ENCODE measurements at places on chromosomes 2 and 18.

DNA sequence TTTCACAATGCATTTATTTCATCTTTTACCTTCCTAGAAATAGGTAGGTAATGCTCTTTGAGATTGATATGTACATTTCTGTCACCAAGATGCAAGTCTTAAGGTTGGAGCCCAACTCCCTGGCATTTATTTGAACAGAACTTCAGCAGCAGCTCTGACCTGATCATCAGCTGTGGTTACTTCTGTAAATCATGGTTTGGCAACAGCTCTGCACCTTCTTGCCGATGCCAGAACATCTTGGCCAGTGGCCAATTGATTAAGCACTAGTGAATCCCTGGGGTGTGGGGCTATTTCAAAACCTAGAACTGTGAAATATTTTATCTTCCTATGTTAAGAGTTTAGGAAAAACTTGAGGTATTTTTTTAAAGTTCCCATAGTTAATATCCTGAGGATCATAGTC is 124.8 kb upstream of the NYAP2 start:
- DNase-seq, result no peak

- peak; percentile 51 for DNase-seq
These were observed 30.3 kb downstream of the SPOPL start for GRCh38 chr2:138531913-138532312.

DNA sequence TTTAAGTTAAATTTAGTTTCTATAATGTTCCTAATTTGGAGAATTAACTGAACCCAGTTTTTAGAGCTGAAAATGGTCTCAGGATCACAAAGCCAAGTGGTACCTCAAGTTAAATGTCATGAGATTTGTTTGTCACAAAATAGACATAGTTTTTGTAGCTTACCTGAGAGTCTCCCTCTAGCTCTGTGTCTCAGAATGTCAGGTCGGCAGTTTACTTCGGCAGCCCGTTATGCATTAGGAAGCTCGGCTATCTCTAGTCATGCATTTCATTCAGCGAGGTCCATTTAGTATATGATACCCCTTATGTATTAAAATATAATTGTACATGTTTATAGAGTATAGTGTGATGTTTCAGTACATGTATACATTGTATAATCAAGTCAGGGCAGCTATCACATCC is 155.6 kb downstream of the EML6 start:
- peak; percentile 26 for DNase-seq

- no peak for DNase-seq
These were observed 147.7 kb downstream of the PPP1R1C start for GRCh38 chr2:182133195-182133891.

DNA sequence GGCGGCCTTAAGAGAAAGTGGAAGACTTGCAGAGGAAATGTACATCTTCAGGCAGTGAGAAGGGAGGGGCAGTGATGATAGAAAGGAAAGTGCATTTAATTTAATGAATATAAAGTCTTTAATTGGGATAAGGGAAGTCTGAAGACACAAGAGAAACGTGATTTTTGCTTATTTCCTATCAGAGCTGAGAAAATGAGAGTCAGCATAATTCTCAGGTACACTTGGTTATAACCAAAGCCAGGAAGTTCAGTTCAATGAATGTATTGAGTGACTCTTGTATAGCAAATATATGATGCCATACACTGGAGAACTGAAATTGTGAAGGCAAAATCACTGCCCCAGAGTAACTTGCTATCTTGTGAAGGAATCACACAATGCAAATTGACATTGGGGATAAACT is 256.3 kb downstream of the LRRTM1 start:
- no peak for DNase-seq

GRCh38 chr2:120583121-120583520 is 152.5 kb upstream of the GLI2 start:
- no peak for DNase-seq

DNA sequence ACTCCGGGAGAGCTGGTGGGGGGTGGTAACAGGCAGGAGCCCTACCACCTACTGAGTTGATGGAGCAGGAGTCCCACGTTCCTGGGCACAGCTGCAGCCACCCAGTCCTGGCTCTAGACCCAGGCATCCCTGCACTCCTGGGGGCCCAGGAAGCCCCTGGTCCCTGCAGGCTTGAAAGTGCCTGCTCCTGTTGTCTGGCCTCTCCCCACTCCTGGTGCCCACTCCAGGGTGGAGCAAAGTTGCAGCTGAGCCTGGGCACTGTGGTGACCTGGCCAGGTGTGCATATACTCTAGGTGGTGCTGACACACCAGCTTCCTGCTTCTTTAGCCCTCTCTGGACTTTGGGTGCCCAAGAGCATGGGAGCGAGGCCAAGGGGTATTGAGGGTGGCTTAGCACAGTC is 119.0 kb upstream of the SLC38A11 start:
- DNase-seq, result no peak

DNA sequence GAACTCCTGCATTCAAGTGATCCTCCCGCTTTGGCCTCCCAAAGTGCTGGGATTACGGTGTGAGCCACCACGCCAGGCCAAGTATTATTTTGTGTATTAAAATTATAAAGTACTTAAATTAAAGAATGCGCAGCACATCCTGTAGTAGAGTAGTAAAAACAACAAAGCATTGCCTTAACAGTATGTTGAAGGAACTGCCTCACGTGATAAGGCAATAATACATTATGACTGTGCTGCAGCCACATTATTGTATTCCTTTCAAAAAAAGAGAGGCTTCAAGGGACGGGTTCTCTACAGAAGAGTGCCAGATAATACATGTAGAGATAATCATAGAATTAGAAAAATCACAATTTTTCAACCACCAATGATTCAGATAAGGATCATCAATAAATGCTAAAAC is 33.7 kb downstream of the C2orf76 start:
- no peak for DNase-seq

DNA sequence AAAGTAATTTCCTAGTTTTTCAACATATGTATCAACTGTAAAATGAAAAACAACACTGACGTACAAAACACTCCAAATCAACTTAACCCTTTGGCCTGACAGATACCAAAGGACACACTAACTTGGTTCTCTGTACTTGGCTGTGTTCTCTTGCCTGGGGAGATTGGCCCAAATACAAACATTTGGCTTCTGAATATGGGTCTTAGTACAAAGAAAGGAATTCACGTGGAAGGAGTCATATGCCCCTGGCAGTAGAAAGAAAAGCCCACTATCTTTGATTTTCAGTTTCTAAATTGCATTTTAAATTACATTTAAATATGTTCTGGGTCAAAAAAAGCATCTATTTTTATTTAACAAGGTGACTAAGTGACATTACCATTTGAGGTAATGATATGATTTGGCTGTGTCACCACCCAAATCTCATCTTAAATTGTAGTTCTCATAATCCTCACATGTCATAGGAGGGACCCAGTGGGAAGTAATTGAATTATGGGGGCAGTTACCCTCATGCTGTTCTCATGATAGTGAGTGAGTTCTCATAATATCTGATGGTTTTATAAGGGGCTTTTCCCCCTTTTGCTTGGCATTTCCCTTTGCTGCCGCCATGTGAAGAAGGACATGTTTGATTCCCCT is 153.6 kb upstream of the CCDC195 start:
- no peak for DNase-seq

- no peak for DNase-seq
These were observed 61.9 kb downstream of the MEIS1 start for GRCh38 chr2:66496670-66497420.

GRCh38 chr2:158189526-158189925 is 87.8 kb downstream of the UPP2 start:
- no peak for DNase-seq

GRCh38 chr2:118492335-118492734 is 355.1 kb downstream of the EN1 start:
- peak; percentile 68 for DNase-seq

DNA sequence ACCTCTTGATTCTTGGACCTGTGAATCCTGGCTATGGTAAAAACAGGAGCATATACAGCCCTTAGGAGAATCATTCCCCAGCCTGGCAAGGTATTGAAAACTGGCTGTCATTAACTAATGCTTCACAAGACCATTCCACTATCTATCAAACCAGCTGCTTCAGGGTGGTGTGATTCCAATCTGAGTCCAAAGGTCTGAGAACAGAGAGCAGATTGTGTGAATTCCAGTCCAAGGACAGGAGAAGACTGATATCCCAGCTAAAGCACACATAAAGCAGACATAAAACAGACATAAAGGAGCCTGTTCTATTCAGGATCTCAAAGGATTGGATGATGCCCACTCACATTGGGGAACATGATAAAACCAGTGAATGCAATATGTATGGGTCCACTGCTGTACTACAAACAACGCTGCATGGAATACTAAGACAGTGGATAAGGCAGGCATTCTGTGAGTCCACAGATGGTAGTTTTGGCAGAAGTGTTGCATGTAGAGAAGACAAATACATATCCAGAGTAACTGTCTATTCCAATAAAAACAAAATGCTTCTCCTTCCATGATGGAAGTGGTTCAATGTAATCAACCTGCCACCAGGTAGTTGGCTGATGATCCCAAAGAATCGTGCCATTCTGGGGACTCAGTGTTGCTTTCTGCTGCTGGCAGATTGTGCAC is 363.9 kb downstream of the KCNJ3 start:
- no peak for DNase-seq

- DNase-seq, result no peak
These were observed 236.8 kb downstream of the EPHA4 start for GRCh38 chr2:221335219-221335752.

- DNase-seq, result no peak
These were observed 233.6 kb upstream of the NRXN1 start for GRCh38 chr2:51265539-51265938.

GRCh38 chr2:177588671-177589070 is 196.1 kb downstream of the AGPS start:
- no peak for DNase-seq

DNA sequence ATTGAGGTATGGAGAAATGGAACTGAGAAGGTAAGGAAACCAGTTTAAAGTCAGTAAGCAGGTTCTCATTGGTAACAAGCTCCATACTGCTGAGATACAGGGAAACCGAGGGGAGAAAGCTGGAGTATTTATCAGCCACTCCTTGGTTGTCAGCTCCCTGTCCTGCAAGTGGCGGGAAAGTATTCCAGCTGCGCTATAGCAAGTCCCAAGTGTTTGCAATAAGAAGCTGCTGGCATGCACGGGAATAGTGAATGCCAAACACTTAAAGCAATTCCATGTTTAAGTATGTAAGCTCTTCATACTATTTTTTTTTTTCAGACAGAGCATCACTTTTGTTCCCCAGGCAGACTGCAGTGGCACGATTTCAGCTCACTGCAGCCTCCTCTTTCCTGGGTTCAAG is 1601.1 kb downstream of the SUCLG1 start:
- DNase-seq, result no peak

DNA sequence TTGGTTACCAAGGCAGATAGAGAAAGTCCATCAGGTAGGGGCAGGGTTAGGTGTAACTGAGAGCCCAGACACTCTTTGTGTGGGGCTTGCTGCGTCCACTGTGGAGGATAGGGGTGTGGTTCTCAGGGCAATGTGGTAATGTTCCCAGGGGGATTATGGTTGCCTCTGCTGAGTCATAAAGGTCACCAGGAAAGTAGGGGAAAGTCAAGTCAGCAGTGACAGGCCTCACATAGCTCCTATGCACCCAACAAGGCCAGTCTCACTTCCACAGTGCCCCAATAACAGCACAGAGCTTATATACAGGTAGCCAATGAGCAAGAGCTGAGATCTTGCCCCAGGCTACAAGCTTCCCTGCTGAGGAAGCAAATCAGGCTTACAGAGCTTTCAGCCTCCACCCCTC is 1438.0 kb upstream of the ZEB2 start:
- DNase-seq, result no peak

GRCh38 chr2:2793514-2793913 is 462.4 kb upstream of the MYT1L start:
- DNase-seq, result no peak

DNA sequence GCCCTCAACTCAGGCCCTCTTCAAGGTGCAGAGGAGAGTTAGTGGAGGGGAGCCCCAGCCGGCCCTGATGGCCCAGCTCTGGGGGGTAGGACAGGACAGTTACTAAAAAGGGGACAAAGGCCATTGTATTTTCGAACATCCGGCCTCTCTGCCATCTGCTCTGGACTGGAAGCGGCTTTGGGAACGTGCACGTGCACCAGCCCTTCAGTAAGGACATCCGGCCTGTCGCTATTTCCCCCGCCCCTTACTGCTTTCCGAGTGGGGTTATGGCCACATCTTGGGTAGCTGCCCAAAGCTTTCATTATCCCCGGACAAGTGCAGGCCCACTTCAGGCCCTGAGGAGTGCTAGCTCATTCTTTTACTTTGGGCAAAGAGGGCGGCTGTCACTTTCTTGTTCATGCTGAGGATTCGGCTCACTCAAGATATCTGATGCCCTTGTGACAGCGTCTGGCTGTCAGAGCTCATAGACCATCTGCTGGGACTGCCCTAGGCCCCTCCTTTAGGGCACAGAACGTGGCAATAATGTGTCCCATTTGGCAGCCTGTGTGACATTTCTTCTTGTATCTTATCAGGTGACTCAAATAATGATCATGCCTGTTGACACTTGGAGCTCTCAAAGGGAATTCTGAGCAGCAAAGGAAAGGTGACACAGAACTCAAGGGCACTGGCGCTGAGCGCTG is 17.5 kb downstream of the SLC4A3 start:
- DNase-seq, result no peak

GRCh38 chr2:236943068-236943467 is 142.6 kb upstream of the COPS8 start:
- no peak for DNase-seq

DNA sequence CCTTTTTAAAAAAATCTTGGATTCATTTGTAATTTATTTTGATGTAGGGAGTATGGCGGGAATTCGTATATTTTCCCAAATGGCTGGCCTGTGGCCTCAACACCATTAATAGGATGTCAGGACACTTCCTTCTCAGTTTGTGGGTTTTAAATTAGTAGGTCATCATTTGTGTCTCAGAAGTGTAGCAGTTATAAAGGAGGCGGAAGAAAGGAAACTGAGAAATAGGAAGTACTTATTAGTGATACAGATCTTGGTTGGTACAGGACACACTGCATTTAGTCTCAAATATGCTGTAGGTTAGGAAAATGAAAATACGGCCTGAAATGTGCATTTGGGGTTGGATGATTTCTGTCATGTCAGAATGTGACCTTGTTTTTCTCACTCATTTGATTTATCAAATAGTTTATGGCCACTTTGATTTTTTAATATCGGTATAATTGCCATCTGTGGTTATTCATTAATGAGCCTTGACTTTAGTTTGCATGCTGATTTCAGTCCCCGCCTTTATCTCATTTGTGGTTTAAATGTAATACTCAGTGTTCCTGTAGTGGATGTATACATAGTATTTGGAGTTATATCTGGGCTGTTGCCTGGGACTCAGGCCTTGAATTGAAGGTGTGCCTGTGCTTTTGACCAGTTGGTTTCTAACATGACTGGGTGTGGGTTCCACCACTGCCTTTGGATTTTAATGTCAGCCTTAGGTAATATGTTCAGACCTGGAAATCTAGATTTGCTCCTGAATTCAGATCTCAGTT is 31.4 kb downstream of the ZCCHC2 start:
- no peak for DNase-seq

- DNase-seq, result no peak
These were observed 219.9 kb downstream of the SETBP1 start for GRCh38 chr18:44900627-44901026.

GRCh38 chr2:37976411-37976810 is 51.3 kb downstream of the RMDN2 start:
- no peak for DNase-seq

- DNase-seq, result peak; percentile 7
These were observed 608.3 kb downstream of the ERBB4 start for GRCh38 chr2:211930331-211930730.

GRCh38 chr2:143390171-143390570 is 261.0 kb downstream of the ARHGAP15 start:
- no peak for DNase-seq
